ENCODE measurements at places on chromosomes 6 and 20.

- DNase-seq: no peak
Observed at GRCh38 chr6:100538086-100538485, 73.4 kb upstream of the SIM1 start.

- no peak for DNase-seq
Observed at GRCh38 chr6:26311012-26311384, 54.0 kb upstream of the BTN3A2 start.

- peak; percentile 96 for DNase-seq
Observed at GRCh38 chr20:50320901-50321796, 130.5 kb downstream of the CEBPB start.

GRCh38 chr20:36883977-36884535 lies 8.1 kb downstream of the TLDC2 start:
- DNase-seq: no peak

GRCh38 chr6:107600121-107600520 lies 110.2 kb downstream of the SOBP start:
- DNase-seq: no peak

GRCh38 chr6:4280707-4281106 lies 145.3 kb upstream of the ECI2 start:
- no peak for DNase-seq
